Stomach (tissue), 19 donors: ENCODE measurements at places on chromosomes 3 and 15. TPM values are rescaled to one million over a fixed set of nuclear protein-coding genes. Genes with fewer than 3 reads are reported as not detected.

ARGFX gene
- total RNA-seq = not detected

TRPM1 gene
- not detected for total RNA-seq

APH1B gene
- total RNA-seq = 7.6 TPM

ANKRD34C gene
- total RNA-seq = not detected

DGKG gene
- 26.3 TPM for total RNA-seq

DNA sequence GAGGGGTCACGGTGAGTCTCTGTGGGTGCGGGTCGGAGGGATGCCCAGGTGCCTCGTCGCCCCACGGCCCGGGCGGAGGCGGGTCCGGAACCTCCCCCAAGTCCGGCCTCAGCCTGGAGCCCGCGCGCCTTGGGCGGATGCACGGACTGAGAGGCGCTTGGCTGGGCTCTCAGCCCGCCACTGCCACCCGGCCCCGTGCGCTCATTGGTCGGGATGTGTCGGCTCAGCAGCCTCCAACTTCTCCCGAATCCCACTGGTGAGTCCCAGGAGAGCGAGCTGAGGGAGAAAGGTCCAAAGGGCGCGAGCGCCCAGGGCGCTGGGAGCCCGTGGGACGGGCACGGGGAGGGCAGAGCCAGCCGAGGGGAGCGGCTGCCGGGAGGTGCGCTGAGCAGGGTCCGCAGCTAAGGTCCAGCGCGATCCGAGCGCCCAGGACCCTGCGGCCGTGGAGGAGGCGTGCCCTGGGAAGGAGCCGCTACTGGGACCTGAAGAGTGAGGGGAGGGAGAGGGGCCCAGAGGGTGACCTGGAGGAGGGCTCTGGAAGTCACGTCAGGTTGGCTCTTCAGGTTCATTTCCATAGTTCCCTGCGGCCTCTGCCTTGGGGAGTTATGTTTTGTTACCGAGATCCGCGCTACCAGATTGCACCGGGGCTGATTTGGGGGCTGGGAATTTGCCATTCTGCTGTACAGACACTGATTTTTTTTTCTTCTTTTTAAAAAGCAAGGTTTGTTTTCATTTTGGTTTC lies at the start of gene MME:
MME (plus strand) TSS at position 574 of the 742 bp plus-strand sequence. CDS start 3,849 bp downstream, outside the sequence.
- H3K27me3 ChIP-seq = peaks cover 15% of the 10 kb centered on the region
- peak within 1 kb of the TSS; percentile 73 for H3K4me3 ChIP-seq
- peaks cover 26% of the 10 kb centered on the region for H3K4me1 ChIP-seq
- DNase-seq = peak; percentile 76
- H3K36me3 ChIP-seq = no peaks in the 10 kb centered on the region

- no peak overlapping the region for H3K4me3 ChIP-seq
- no peaks in the 10 kb centered on the region for H3K4me1 ChIP-seq
- DNase-seq = no peak
- H3K27ac ChIP-seq = no peak overlapping the region
- no peaks in the 10 kb centered on the region for H3K36me3 ChIP-seq
- no peaks in the 10 kb centered on the region for H3K27me3 ChIP-seq
Measured at GRCh38 chr3:131194816-131195215, 168.1 kb downstream of the NEK11 start.

DNA sequence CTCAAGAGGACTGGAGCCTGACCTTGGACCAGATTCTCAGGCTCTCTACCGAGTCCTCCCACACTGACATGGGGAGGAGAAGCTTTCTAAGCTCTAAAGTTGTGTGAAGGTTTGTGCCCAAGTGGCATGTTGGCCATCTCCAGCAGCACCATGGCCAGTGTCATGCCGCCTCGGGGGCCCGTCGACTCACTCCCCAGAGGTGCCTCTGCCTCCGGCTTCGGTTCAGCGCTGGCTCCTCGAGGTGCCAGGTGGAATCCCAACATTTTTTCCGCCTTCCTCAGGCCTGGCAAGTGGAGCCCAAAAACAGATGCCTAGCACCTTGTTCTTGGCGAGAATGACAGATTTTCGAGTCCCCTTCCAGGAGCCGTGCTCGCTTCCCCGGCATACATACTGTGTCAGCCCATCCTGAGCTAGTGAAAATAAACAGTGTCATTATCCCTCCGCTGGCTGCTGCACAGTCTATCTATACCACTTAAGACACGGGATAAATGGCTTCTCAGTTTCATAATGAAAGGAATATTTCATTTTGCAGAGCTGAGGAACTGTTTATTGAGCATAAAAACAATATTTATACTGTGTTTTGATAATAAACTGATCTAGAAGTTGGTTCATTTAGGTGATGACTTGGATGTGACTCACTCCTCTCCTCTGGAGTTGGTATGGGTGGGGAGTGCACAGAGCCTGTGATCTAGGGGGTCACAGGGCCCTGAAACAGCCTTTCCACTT lies 328.5 kb upstream of the TLE3 start:
- H3K4me1 ChIP-seq = no peaks in the 10 kb centered on the region
- no peak for DNase-seq
- H3K36me3 ChIP-seq = no peaks in the 10 kb centered on the region
- H3K4me3 ChIP-seq = no peak overlapping the region

DNA sequence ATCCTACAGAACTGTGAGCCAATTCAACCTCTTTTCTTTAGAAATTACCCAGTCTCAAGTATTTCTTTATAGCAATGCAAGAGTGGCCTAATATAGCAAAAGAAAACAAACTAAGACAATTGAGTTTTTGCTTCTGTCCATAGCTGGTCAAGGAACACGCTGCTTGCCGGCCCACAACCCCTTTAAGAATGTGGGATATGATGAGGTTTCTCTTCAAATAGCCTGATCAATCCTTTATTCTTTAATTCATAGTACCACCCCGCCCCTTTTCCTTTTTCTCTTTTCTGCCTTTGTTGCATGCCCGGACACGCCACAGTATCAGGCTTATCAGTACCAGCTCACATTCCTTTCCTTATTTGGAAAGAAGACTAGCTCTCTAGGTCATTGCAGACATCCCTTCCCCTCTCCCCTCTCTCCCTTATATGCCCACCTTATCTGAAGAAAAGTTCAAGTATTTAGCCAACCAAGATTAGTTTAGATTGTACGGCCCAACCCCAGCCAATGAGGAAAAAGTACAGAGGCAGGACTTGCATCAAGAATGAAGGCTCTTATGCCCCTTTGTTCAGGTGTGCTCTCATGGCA lies 404.5 kb downstream of the OCA2 start:
- no peaks in the 10 kb centered on the region for H3K36me3 ChIP-seq
- DNase-seq = no peak
- no peaks in the 10 kb centered on the region for H3K27me3 ChIP-seq
- H3K27ac ChIP-seq = no peak overlapping the region

- DNase-seq = no peak
- H3K4me3 ChIP-seq = no peak overlapping the region
- no peaks in the 10 kb centered on the region for H3K4me1 ChIP-seq
- no peak overlapping the region for H3K27ac ChIP-seq
- H3K27me3 ChIP-seq = no peaks in the 10 kb centered on the region
- H3K36me3 ChIP-seq = no peaks in the 10 kb centered on the region
Measured at GRCh38 chr3:80238606-80239005, 470.8 kb upstream of the ROBO1 start.

DNA sequence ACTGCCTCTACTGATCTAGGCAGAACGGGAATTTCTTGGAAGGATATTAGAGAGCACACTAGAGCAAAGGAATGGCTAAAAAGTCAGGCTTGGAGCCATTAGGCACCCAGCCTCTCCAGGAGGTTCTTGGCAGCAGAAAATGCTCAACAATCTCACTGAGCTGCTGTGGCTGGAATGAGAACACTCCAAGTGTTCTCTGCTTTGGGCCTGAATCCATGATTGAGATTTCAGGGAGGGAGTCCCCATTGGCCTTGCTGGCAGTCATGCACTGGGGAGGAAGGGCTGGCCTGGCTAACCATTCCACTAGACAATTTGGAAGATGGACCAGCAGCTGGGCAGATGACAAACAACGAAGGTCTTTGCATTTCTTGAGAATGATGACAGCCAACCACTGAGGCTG lies 362.6 kb downstream of the SHQ1 start:
- H3K27me3 ChIP-seq = no peaks in the 10 kb centered on the region
- no peak overlapping the region for H3K27ac ChIP-seq
- no peak for DNase-seq
- no peaks in the 10 kb centered on the region for H3K36me3 ChIP-seq
- no peak overlapping the region for H3K4me3 ChIP-seq

- peak; percentile 79 for DNase-seq
- no peaks in the 10 kb centered on the region for H3K4me1 ChIP-seq
- H3K4me3 ChIP-seq = no peak overlapping the region
- H3K27me3 ChIP-seq = no peaks in the 10 kb centered on the region
Measured at GRCh38 chr3:123286308-123287023, 84.7 kb downstream of the SEC22A start.

DNA sequence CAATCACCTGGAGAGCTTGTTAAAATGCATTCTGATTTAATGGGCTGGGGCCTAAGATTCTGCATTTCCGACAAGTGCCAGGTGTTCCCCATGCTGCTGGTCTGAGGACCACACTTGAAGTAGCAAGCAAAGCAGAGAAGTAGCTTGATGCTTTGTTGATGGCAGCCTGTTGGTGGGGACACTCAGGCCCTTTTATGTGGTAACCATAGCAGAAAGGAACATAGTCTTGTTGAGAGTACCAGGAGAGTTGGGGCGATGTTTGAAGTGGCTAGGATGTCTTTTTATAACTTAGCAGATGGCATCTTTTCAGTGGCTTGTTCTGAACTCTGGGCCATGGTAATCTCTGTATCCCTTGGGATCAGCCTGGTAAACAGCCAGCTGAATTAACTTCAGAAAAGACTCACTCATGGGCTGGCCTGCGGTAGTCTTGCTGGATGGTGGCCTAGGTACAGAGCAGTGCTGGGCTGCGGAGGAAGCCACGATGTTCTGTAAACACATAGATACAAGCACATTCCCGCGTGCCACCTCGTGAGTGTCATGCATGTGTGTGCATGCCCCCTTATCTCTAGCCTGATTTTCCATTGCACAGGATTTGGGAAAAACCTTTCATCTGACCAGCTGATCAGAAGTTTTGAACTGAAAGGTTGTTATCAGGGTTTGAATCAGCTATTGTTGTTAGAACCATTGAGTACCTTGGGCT lies 292.4 kb upstream of the LRRFIP2 start:
- H3K27me3 ChIP-seq = no peaks in the 10 kb centered on the region
- DNase-seq = no peak
- H3K4me1 ChIP-seq = no peaks in the 10 kb centered on the region
- H3K4me3 ChIP-seq = no peak overlapping the region
- no peak overlapping the region for H3K27ac ChIP-seq
- H3K36me3 ChIP-seq = no peaks in the 10 kb centered on the region

GRCh38 chr3:15681668-15682067 lies 80.1 kb downstream of the BTD start:
- no peak overlapping the region for H3K27ac ChIP-seq
- no peaks in the 10 kb centered on the region for H3K27me3 ChIP-seq
- H3K36me3 ChIP-seq = peaks cover 78% of the 10 kb centered on the region
- H3K4me1 ChIP-seq = peaks cover 13% of the 10 kb centered on the region
- no peak overlapping the region for H3K4me3 ChIP-seq
- DNase-seq = no peak

GRCh38 chr15:64426845-64427465 lies 33.4 kb upstream of the ZNF609 start:
- H3K4me1 ChIP-seq = peaks cover 5% of the 10 kb centered on the region
- peaks cover 70% of the 10 kb centered on the region for H3K36me3 ChIP-seq
- H3K27me3 ChIP-seq = no peaks in the 10 kb centered on the region
- no peak overlapping the region for H3K4me3 ChIP-seq
- no peak overlapping the region for H3K27ac ChIP-seq

DNA sequence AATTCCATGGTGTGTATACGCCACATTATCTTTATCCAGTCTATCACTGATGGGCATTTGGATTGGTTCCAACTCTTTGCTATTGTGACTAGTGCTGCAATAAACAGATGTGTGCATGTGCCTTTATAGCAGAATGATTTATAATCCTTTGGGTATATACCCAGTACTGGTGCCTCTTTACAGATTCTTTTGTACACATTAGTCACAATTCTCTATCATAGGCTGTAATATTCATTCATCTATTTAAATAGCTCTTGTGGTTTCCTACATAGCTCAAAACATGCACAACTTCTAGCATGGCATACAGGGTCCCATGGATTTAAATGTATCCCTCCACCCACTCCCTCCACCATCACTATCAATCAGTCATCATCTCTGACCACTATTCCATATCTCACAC lies 324.1 kb upstream of the CADM2 start:
- no peak for DNase-seq
- no peak overlapping the region for H3K4me3 ChIP-seq
- H3K4me1 ChIP-seq = no peaks in the 10 kb centered on the region
- no peaks in the 10 kb centered on the region for H3K27me3 ChIP-seq

DNA sequence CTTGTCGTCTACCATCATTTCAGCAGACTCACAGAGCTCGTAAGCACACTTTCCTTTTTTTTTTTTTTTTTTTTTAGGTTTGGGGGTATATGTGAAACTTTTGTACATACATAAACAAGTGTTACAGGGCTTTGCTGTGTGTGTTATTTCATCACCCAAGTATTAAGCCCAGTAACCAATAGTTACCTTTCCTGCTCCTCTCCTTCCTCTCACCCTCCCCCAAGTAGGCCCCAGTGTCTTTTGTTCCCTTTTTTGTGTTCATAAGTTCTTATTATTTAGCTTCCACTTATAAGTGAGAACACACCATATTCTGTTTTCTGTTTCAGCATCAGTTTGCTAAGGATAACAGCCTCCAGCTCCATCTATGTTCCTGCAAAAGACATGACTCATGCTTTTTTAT lies 746.8 kb downstream of the GRM7 start:
- no peak overlapping the region for H3K27ac ChIP-seq
- no peak overlapping the region for H3K4me3 ChIP-seq
- DNase-seq = no peak
- H3K27me3 ChIP-seq = no peaks in the 10 kb centered on the region

DNA sequence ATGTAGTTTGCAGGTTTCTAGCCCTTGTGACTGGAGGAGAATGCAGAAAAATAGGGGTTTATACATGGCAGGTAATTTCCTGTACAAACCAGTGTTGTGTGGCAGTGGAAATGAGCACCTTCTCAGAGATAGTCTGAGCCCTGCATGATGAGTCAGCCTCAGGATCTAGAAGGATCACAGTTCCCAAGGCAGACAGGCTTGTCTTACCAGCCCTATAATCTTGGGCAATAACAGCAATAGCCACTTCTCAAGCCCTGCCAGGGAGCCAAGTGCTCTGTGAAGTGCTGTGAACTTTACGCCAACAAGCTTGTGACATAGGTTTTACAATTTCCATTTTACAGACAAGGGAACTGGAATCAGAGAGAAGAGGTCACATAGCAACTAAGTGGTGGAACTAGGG lies 89.4 kb downstream of the CD47 start:
- no peaks in the 10 kb centered on the region for H3K27me3 ChIP-seq
- no peak overlapping the region for H3K27ac ChIP-seq
- DNase-seq = no peak
- no peaks in the 10 kb centered on the region for H3K36me3 ChIP-seq
- no peak overlapping the region for H3K4me3 ChIP-seq

- H3K4me1 ChIP-seq = no peaks in the 10 kb centered on the region
- H3K36me3 ChIP-seq = no peaks in the 10 kb centered on the region
- no peaks in the 10 kb centered on the region for H3K27me3 ChIP-seq
- no peak overlapping the region for H3K27ac ChIP-seq
- DNase-seq = no peak
Measured at GRCh38 chr3:122942239-122942638, 85.3 kb downstream of the SEMA5B start.

- no peaks in the 10 kb centered on the region for H3K36me3 ChIP-seq
- DNase-seq = no peak
- H3K27ac ChIP-seq = no peak overlapping the region
Measured at GRCh38 chr15:40926659-40927494, 2.3 kb upstream of the DLL4 start.

- H3K27me3 ChIP-seq = no peaks in the 10 kb centered on the region
- no peaks in the 10 kb centered on the region for H3K36me3 ChIP-seq
- no peak for DNase-seq
Measured at GRCh38 chr3:98766924-98767323, 3.8 kb downstream of the ST3GAL6 start.

GRCh38 chr3:192253138-192253887 lies 474.0 kb downstream of the FGF12 start:
- no peak overlapping the region for H3K27ac ChIP-seq
- no peak for DNase-seq
- no peaks in the 10 kb centered on the region for H3K4me1 ChIP-seq
- no peak overlapping the region for H3K4me3 ChIP-seq
- H3K36me3 ChIP-seq = no peaks in the 10 kb centered on the region
- H3K27me3 ChIP-seq = no peaks in the 10 kb centered on the region
